Activated CD4-positive, alpha-beta memory T cell treated with anti-CD3 and anti-CD28 coated beads for 36 hours (primary cell): ENCODE measurements at places on chromosomes 16 and 17. TPM values are rescaled to one million over a fixed set of nuclear protein-coding genes. Genes with fewer than 3 reads are reported as not detected.

Gene ZBTB4
- total RNA-seq = 16.7 TPM

Gene NAA38
- total RNA-seq = 68.2 TPM

Gene DHX40
- total RNA-seq = 19.0 TPM

Gene CTRB1
- not detected for total RNA-seq

Gene RNF227
- total RNA-seq = 2.7 TPM

Gene PIRT
- not detected for total RNA-seq

Gene SPATA22
- not detected for total RNA-seq

- peaks cover 23% of the 10 kb centered on the region for H3K27me3 ChIP-seq
- no peak overlapping the region for H3K4me3 ChIP-seq
Measured at GRCh38 chr16:19110537-19111360, 3.0 kb upstream of the ITPRIPL2 start.

DNA sequence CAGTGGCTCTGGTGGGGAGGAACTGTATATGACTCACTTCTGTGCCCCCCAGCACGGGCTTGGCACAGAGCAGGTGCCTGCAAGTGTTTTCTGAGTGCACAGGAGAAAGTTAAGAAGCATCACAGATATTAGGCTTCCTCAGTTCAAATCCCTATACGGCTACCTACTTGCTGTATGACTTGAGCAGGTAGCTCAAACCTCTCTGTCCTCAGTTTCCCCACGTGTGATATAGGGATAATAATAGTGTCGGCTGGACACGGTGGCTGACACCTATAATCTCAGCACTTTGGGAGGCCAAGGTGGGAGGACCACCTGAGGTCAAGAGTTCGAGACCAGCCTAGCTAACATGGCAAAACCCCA is 95.7 kb downstream of the C16orf78 start:
- peaks cover 5% of the 10 kb centered on the region for H3K4me1 ChIP-seq
- no peak overlapping the region for H3K27ac ChIP-seq
- no peak overlapping the region for H3K4me3 ChIP-seq
- no peak for DNase-seq
- H3K27me3 ChIP-seq = no peaks in the 10 kb centered on the region

GRCh38 chr17:7835814-7836595 is 2.0 kb downstream of the KDM6B start:
- no peaks in the 10 kb centered on the region for H3K36me3 ChIP-seq
- peak overlapping the region; percentile 90 for H3K4me3 ChIP-seq
- no peak for DNase-seq
- no peaks in the 10 kb centered on the region for H3K27me3 ChIP-seq

DNA sequence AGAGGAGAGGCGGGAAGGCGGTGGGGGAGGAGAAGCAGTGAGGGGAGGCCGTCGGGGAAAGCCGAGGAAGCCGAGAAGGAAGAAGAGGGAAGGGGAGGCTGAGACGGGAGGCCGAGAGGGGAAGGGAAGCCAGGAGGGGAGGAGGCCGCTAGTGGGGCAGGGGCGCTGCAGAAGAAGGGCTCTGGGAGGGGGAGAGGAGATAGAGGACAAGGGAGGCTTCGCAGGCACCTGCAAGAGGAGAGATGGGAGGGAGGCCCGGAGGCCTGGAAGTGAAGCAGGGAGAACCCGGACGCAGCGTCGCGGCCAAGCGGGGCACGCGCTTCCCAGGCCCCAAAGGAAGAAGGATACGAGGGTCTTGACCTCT is 2.3 kb downstream of the C17orf58 start:
- DNase-seq = no peak
- H3K36me3 ChIP-seq = peaks cover 11% of the 10 kb centered on the region
- peak overlapping the region; percentile 76 for H3K4me3 ChIP-seq
- peaks cover 30% of the 10 kb centered on the region for H3K4me1 ChIP-seq
- H3K27ac ChIP-seq = peak overlapping the region; percentile 79

DNA sequence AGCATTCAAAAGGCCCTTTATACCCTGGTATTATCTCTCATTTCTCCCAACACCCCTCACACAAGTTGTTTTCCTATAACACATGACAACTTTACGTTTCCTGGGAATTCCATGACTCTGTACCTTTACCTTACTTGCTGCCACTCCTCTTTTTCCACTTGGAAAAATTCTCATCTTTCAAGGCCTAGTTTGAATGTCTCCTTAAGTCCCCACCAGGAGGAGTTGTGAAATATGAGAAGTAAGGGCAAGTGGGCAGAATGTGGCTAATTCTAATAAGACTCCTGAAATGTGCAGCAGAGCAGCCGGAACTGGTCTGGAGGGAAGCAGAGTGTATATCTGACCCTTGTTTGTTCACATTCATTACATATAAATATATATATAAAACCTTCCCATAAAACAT is 39.7 kb downstream of the BRCA1 start:
- H3K27ac ChIP-seq = no peak overlapping the region
- DNase-seq = no peak
- no peaks in the 10 kb centered on the region for H3K4me1 ChIP-seq

GRCh38 chr17:79463421-79464317 is 147.2 kb downstream of the RBFOX3 start:
- no peak for DNase-seq
- no peak overlapping the region for H3K4me3 ChIP-seq
- no peaks in the 10 kb centered on the region for H3K36me3 ChIP-seq
- H3K27me3 ChIP-seq = no peaks in the 10 kb centered on the region
- H3K4me1 ChIP-seq = no peaks in the 10 kb centered on the region

DNA sequence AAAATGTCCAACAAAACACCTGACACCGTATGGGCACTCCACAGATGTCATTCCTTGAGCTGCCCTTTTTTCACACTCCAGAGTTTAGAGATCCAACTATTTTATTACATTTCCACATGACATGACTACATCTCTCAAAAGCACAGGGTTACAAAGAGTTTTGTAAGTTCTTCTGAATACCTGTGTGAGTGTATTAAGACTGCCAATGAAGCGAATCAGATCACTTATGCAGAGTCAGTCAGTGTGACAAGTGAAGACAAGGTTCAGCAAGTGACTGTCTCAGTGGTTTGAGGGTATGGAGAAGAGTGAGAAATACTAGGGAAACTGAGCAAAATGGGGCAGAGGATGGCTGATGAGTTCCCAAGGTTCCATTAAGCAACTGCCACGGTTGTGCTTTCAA is 8.4 kb downstream of the SDR42E1 start:
- no peak overlapping the region for H3K4me3 ChIP-seq
- H3K4me1 ChIP-seq = no peaks in the 10 kb centered on the region
- no peak overlapping the region for H3K27ac ChIP-seq
- H3K36me3 ChIP-seq = peaks cover 17% of the 10 kb centered on the region
- H3K27me3 ChIP-seq = no peaks in the 10 kb centered on the region

GRCh38 chr17:81867991-81868673 is 3.0 kb downstream of the ARHGDIA start:
- H3K27me3 ChIP-seq = no peaks in the 10 kb centered on the region
- DNase-seq = no peak
- peak overlapping the region; percentile 42 for H3K27ac ChIP-seq
- peaks cover 44% of the 10 kb centered on the region for H3K4me1 ChIP-seq

DNA sequence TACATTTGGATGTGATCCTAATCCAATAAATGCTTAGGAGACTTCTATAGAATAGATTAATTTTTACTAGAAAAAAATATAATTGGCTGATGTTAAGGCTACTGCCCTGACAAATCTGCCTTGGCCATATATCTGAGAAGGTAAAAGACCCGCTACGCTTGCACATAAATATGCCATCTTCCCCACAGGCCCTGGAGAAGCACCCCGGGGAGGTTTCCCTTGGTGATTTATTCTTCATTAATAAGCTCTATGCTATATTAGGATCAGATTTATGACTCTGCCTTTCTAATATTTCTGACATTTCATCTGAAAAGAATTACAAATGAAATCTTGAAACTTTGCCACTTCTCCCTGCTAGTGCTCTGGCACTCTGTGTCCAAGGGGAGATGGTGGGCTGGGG is 27.4 kb upstream of the MEOX1 start:
- H3K36me3 ChIP-seq = no peaks in the 10 kb centered on the region
- H3K4me3 ChIP-seq = no peak overlapping the region
- no peaks in the 10 kb centered on the region for H3K4me1 ChIP-seq
- H3K27me3 ChIP-seq = no peaks in the 10 kb centered on the region
- no peak overlapping the region for H3K27ac ChIP-seq

DNA sequence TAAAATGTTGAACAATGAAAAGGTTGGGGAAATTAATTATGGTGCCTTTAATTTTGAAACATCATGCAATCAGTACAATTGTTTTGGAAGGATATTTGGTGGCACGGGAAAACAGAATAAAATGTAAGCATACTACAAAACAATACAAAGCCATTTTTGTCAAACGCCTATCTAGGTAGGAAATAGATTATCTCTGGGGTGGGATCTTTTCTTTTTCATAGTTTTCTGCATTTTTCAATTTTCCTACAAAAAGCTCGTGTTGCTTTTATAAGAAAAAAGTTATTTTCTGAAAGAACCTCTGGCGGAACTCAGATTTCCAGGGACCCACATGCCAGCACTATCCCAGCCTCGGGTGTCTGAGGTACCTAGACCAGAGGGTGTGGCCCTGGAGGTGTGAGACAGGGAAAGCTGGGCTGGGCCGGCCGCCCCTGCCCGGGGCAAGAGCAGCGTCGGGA is 961 bp upstream of the MAP3K3 start:
- no peak for DNase-seq
- no peaks in the 10 kb centered on the region for H3K27me3 ChIP-seq
- peaks cover 2% of the 10 kb centered on the region for H3K36me3 ChIP-seq
- peak overlapping the region; percentile 85 for H3K4me3 ChIP-seq

DNA sequence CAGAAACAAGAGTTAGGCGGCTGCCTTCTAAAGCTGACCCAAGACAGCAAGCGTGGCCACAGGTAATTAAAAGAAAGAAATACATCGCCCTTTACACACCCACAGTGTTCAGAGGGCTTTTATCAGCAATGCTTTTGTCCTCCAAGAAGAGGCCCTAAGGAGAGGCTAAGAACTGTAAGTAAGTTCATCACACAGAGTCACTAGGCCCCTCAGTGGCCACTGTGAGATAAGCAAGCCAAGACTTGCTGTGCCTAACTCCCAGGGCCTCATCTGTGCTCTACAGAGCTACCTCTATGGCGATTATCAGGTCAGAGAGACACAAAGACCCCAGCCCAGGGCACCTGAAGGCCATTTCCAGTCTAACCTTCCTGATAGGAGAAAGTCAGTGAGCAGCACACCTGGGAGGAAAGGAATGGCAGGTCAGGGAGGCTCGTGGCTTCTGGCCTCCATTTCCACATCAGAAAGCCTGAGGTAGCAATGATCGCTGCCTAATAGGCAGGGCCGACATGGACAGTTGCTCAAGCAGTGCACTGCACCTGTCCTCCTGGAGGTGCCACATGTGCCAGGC is 545.2 kb upstream of the CDH11 start:
- no peaks in the 10 kb centered on the region for H3K36me3 ChIP-seq
- DNase-seq = no peak
- H3K27me3 ChIP-seq = no peaks in the 10 kb centered on the region
- no peak overlapping the region for H3K4me3 ChIP-seq

DNA sequence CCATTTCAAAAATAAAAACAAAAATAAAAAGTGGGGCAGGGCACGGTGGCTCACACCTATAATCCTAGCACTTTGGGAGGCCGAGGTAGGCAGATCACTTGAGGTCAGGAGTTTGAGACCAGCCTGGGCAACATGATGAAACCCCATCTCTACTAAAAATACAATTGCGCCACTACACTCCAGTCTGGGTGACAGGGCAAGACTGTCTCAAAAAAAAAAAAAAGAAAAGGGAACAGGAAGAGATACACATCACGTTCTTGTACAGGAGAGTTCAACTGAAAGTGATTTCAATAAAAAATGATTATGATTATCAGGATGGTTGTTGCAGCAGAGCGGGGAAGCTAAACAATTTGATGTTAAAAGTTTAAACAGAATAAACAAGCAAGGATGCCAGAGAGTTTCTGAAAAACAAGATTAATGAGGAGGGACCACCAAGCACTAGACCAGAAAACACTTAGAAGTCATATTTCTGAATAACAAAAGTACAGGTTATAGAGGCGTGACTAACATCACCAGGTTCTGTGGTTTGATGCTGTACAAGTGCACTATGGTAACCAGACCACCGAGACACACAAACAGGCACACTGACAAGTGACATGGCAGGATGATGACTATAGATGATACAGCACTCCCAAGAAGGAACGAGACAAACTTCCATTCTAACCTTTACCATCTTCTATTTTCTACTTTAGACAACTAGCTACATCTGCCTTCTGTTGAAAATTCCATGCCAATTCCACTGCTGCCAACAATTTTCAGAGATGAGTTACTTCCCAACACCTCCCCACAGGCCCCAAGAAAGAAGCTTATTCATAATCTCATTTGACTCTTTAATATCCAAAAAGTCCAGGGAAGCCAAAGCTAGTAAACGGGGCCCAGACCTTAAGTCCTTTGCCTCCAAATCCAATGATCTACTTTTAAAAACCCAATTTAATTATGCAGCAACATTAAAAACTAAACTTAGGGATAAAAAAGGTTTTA is 11.8 kb downstream of the DNAJA2 start:
- peak overlapping the region; percentile 86 for H3K27ac ChIP-seq
- peaks cover 38% of the 10 kb centered on the region for H3K4me1 ChIP-seq
- DNase-seq = peak; percentile 68
- no peak overlapping the region for H3K4me3 ChIP-seq

DNA sequence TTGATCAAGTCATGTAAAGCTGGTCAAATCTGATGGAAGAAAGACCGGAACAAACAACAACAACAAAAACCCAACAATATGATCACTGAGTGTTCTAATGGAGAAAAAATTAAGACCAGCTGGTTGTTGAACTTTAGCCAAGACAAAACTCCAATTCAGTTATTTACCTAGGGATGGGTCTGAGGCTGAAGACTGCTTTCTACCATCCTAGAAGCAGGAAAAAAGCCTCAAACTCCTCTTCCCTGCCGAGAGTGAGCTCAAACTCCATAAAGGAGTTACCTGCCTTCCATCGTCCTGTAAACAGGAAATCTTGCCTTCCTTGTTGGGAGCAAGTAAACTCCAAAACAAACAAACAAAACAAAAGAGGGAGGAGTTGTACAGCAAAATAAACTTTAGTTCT is 23.1 kb upstream of the TMEM98 start:
- peaks cover 28% of the 10 kb centered on the region for H3K27me3 ChIP-seq
- H3K4me3 ChIP-seq = no peak overlapping the region
- H3K27ac ChIP-seq = no peak overlapping the region
- no peaks in the 10 kb centered on the region for H3K36me3 ChIP-seq
- peaks cover 17% of the 10 kb centered on the region for H3K4me1 ChIP-seq

DNA sequence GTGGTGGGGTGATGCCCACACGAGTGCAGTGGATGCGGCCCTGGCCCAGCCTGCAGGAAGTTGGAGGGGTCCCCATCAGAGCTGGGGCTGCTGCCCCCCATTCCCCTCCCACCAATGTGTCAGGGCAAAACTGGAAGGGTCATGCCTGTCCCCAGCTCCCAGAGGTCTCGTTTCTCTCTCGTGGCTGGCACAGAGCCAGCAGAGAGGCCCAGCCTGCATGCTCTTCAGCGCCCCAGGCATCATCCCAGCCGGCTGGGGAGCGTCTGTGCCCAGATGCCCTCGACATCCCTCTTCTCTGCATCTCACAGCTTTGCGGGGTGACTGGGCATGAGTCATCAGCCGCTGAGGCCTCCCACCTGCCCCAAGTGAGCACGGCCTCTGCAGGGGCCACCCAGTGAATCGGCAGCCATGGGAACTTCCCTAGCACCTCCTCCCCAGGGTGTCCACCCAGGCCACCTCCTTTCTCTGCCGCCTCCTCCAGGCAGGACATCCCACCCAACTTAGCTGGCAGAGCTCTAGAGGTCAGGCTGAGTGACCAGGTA is 9.8 kb upstream of the CSNK1D start:
- H3K27ac ChIP-seq = peak overlapping the region; percentile 74
- no peaks in the 10 kb centered on the region for H3K27me3 ChIP-seq
- no peaks in the 10 kb centered on the region for H3K36me3 ChIP-seq
- peaks cover 43% of the 10 kb centered on the region for H3K4me1 ChIP-seq

GRCh38 chr16:68704232-68704867 is 32.7 kb upstream of the CDH1 start:
- H3K27me3 ChIP-seq = peaks cover 3% of the 10 kb centered on the region
- H3K27ac ChIP-seq = no peak overlapping the region
- peak; percentile 82 for DNase-seq
- H3K4me3 ChIP-seq = no peak overlapping the region

GRCh38 chr17:34858591-34859565 is 102.4 kb downstream of the CCT6B start:
- peak; percentile 32 for DNase-seq
- H3K27ac ChIP-seq = peak overlapping the region; percentile 30
- H3K36me3 ChIP-seq = no peaks in the 10 kb centered on the region
